Fibroblast of skin of abdomen (primary cell): ENCODE measurements at places on chromosomes 5 and 9.
A peak's percentile ranks its signal among the peaks of the same experiment; 100 is the strongest.

- no peak for DNase-seq
Measured at GRCh38 chr5:31995006-31995405, 179.1 kb downstream of the GOLPH3 start.

GRCh38 chr5:988322-988721, 20.3 kb upstream of the NKD2 start:
- DNase-seq = no peak

- DNase-seq = no peak
Measured at GRCh38 chr5:138468133-138468965, 3.1 kb downstream of the EGR1 start.

DNA sequence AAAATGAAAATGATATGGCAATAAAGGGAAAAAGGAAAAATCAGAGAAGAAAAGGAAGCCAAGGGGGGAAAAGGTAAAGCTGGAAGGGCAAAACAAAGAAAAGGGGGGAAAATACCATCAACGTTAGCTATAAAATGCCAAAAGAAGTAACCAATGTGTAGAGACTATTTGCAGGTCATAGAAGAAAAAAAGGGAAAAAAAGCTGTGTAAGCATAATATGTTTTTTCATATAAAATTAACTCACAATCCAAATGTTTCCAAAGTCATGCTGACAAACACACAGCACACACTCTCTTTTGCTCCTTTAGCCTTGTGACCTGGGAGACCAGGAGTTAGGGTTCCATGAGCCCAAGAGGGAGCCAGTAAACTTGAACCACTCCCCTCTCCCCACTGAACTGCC, 18.2 kb downstream of the FBN2 start:
- no peak for DNase-seq

DNA sequence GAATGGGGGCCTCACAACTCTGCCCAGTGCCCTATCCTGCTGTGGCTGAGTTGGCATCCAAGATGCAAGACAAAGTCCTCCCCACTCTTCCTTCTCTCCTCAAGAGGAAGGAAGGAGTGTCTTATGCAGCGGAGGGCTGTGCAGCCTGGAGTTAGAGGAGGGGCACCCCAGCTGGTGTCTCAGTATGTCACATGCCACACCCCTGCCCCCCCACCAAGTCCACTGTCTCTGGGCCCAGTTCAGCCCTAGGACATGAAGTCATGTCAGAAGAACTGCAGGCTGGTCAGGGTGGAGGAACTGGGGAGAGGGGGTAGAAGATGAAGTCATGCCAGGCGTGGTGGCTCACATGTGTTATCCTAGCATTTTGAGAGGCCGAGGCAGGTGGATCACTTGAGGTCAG, 28.0 kb upstream of the SLC28A3 start:
- no peak for DNase-seq

GRCh38 chr5:161311965-161312364, 234.6 kb downstream of the GABRB2 start:
- DNase-seq = no peak

- DNase-seq = no peak
Measured at GRCh38 chr5:6311568-6312501, 66.5 kb downstream of the MED10 start.

DNA sequence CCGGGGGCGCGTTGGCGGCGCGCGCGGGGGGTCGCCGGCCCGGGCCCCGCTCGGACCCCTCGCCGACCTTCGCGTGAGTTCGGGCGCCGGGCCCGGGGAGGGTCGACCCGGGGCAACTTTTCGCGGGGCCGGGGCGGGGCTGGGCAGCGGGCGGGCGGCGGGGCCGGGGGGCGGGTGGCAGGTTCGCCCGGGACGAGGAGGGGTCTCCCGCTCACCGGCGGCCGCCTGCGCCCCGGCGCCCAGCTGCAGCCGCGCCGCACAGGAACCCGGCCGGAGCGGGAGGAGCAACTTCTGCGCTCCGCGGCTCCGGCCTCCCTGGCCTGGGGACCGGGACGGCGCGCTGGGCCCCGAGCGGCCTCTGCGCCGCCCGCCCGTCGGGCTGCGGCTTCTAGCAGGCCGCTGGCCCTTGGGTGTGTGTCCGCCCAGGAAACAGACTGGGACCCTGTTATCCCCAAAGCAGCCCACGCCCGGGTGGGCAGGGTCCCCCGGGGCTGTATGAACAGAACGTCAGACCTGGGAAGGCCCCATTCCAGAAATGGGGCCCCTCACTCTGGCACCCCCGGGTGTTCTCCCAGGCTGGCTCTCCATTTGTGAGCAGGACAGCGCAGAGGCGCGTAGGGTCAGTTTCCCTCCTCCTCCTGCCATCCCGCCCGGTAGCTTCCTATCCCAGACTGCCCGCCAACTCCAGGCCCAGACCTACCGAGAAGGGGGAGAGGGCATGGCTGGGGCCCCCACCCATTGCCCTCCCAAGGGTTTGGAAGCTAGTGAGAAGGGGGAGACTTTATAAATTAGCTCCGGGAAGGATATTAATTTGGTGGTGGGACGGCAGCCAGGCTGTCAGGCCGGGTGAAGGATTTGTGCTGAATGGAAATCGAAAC, 708 bp downstream of the RXRA start:
- DNase-seq = peak; percentile 25

- no peak for DNase-seq
Measured at GRCh38 chr9:131279196-131279862, 3.0 kb upstream of the FAM78A start.

DNA sequence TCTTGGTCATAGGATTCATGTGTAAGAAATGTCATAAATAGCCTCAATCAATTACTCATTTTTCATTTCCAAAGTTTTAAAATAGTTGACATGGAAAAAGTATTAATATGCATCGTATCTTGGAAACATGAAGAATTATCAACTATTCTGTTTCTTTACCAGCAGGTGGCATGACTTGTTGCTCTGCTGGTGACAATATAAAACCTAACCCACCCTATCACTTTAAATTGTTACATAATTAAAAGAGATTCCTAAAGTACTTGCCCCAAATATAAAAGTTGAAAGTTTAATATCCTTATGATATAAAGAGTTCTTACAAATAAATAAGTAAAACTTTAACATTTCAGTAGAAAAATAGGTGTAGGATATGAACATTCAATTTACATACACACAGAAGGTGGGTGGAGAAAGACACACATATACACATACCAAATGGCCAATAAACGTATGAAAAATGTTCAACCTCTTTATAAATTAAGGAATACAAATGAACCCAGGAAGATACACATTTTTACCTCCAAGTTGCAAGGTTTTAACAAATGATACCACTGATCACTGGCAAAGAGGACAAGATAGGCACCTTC, 30.6 kb downstream of the MAP1B start:
- DNase-seq = no peak

DNA sequence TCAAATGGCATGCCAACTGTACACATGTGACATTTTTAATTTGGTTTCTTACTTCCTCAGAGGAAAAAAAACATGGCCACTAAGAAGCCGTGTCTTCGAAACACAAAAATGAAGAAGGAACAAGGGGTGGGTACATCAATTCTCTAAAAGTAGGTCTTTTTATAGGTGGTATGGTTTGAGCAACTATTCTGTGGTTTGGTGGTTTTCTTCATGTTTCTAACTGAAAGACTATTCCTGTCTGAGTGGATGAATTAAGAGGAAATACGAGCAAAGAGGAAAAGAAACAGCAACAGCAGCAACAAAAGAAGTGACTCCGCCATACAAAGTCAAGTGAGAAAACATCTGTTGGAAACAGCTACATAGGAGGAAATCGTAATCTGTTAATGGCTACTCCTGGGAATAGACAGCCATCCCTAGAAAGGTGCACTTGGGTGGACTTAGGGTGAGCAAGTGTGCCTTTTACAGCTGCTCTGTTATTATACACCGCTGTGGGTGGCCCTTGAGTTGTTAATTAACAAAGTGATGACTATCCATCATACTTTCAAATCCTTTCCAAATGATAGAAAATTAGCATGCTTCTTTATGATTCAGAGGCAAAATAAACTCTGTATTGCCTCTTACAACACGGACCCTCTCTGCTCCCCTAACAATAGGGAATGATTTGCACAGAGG, 575.8 kb downstream of the TLE1 start:
- peak; percentile 16 for DNase-seq

DNA sequence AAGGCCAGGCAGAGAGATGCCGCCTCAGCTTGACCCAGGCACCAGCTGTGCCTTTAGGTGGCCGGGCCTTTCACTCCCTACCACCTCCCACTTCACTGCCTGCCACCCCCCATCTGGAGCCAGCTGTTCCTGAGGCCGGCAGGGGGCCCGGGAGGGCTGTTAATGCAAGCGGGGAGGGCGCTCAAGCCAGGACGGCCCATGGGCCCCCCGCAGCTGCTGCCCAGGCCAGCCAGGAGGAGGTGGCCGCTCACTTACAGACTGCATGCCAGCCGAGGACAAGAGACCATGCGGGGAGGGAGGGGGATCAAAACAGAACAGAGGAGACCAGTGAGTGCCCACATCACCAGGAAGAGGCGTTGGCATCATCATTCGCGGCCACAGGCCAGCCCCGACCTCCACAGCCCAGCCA, 4.5 kb downstream of the ABCA2 start:
- DNase-seq = no peak

DNA sequence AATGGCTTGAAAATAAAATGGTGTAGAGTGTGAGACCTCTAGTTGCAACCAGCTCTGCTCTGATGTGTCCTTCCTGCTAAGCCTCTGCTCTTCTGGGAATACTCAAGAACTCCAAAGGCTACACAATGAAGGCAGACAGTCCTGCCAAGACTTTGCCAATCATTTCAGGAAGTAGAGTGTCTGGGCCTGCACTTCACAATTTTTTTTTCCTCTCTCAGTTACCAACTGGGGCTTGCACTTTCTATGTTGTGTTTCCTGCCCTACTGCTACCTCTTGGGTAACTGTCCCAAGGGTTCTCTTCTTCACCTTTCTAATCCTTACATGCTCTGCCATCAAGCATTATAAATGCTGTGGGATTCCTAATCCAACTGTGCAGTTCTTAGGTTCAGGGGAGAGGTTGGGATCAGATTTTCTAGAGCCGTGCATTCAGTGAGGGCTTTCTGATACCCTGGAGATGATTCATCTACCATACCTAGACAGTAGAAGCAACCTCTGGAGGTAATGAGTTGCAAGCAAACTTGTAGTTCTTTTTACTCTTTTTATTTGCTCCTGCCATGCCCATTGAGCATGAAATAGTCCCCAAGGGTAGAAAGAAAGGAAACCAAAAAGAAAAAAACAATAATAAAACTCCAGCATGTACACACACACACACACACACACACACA, 365.9 kb downstream of the MLLT3 start:
- DNase-seq = no peak

GRCh38 chr5:135162661-135163265, 128.7 kb upstream of the PITX1 start:
- DNase-seq = no peak

DNA sequence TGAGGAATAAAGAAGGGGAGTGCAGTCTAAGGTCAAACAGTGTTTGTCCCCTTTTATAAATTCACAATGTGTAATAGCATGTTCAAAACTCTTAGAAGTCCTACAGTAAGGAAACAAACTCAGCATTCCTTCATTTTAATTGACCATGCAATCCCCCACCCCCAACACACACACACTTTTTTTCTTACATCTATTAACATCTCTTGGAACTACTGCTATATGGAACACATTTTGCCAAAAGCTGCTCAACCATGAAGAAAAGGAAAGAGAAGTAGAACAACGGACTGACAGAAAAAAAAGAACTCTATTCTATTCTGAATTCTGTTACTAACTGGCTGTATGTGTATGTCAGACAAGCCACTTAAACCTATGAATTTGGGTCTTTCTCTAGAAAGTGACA, 2.8 kb upstream of the CTNNAL1 start:
- DNase-seq = no peak

DNA sequence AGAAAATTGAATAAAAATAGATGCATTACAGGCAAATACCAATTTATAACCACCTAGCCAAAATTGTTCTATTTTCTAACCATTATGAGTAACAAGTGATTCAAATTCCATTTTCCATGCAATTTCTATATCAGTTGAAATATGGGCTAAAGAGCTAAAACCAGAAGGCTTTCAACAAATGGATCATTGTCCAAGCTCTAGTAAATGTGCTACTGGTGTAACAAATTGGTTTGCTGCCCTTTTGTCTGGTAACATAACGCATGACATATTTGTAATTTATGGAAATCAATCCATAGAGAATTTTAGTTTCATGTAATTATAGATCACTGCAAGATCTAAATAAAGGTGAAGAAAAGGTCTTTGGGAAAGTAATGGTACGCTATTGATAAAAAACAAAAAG, 708.0 kb upstream of the GRAMD2B start:
- no peak for DNase-seq

DNA sequence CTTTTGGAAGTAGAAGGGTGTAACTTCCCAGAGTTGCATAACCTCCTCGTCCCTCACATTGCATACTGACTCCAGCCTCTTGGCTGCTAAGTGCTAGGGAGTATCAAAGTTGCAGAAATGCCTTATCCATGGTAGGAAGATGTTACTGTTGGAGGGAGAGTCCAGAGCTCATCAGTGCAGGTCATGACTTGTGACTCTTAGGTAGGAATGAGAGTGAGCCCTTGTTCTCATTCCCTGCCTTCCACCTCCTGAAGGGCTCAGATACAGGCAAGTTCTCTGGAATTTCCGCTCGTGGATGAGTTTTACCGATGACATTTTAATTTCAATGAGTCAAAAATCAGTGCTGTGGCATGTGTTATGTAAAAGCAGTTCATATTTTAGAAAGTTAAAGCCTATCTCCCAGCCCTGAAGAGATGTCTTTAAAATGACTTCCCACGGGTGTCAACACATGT, 17.0 kb downstream of the IRX1 start:
- DNase-seq = peak; percentile 71

GRCh38 chr5:57041570-57041969, 89.6 kb upstream of the MIER3 start:
- DNase-seq = no peak

DNA sequence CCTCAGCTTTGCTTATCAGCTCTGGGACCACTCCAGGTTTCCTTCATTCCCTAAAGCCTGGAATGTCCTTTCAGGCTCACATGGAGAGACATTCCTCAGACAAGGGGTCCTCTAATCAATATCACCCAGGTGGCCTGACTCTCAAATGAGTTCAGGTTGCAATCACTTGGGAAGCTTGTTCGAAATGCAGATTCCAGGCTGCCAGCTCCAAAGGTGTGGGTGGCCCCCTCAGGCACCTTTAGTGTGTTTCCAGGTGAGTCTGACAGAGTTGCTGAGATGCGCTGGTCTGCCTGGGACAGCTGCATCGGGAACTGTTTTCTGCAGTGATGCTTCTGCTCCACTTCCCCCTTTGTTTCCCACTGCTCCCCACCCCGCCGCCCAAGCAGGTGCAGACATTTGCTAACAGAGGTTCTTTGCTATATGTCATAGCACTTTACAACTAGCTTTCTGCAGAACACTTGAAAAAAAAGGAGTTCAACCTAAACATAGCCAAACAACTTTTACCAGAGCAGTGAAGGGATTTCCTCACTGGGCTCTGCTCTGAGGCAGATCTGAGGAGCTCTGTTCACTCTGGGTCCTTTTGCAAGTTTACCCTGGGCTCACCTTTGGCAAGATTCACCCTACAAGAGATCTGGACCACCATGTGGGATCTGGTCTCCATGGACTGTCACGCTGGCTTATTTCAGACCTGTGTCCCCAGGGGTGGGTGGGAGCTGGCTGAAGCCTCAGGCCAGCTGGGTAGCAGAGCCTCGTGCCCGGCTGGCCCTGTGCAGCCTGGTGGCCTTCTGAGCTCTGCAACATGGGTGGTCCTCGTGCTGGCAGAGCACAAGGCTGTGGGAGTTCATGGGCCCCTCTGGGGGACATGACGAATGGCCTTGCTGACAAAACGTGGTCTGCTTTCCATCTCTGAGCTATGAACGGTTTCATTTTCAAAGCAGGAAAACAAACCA, 539.6 kb downstream of the CCDC171 start:
- peak; percentile 64 for DNase-seq

GRCh38 chr5:91109634-91110033, 273.5 kb downstream of the ARRDC3 start:
- no peak for DNase-seq
